ENCODE measurements at places on chromosomes 6 and 20.

DNA sequence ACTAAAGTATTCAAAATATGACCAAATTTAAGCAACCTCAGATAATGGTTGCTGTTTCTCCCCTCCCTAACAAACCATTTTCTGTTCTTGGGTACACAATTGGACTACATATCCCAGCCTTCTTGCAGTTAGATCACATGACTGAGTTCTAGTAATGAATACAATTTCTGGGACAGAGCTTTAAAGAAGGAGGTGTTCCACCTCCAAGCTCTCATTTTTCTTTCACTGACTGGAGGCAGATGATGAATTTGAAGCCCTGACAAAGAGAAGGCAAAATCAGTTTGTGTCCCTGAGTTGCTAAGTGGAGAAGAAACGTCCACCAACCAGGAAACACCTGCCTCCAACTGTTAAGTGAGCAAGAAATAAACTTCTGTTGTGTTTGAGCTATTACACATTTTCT, 117.2 kb downstream of the LCA5 start:
- peak; percentile 19 for DNase-seq

DNA sequence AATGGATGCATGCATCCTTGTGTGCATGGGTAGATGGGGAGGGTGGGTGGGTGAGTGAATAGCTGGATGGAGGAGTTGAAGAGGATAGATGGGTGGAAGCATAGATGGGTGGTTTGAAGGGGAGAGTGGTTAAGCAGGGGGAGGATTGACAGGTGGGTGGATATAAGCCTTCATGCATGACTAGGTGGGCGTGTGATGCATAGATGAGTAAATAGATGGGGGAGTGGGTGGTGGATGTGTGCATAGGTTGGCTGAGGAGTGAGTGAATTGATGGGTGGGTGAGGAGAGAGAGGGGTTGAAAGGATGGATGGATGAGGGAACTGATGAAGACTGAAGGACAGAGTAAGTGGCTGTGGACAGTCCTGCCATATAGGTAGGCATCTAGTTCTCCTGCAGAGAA, 4.5 kb downstream of the COL11A2 start:
- no peak for DNase-seq

DNA sequence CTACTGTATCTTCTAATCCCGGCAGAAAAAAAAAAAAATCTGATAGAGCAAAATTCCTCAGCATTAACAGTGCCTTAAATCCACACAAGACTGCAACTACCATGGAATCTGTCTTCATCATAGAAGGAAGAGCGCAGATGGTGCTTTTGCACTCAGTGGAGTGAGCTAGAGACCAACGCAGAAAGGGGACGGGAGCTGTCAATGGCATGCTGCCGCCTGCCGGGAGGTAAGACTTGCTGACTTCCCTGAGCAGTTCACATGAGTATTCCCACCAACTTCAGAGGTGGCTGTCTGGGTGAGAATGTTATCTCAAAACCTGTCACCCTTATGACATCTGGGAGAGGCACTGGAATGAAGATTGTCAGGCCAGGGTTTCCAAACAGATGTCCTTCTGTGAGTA, 35.6 kb downstream of the DZANK1 start:
- no peak for DNase-seq

DNA sequence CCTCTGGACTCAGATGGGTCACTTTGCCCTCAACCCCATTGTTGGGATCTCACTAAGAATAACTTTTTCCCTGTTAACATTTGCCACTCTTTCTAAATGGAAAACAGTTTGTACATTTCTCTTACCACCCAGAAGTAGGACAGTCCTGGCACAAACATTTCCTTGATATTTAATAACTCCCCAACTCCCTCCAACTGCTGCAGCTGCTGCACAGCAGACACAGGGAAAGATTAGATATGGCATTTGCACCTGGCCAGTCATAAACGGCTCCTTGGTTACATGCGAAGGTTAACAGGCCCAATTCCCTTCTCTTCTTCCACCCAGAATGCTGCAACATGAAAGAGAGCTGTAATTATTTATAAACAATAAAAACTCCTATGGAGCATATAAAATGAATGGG, 55.9 kb upstream of the SOX4 start:
- DNase-seq: no peak

DNA sequence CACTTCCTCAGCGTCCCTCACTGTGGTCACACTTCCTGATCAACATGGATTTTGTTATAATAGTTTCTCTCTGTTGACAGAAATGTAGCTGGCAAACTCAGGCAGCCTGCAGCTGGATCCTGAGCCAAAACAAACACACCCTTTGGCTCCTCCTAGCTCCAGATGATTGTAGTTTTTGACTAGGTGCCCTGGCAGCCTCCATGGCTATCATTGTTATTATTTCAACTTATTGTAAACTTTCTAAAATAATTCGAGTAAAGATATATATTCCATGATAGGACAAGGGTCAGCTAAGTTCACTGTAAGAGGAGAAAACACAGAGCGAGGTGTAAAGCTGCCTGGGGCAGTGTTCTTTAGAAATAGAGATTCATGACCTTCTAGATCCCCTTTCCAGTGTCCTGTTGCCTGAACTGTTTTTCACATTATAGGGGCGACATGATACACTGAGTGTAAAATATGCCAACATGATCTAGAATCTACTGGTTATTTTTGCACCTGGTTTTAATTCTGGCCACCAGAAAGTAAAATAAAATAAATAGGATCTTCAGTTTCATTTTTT, 98.2 kb upstream of the HDGFL1 start:
- no peak for DNase-seq

GRCh38 chr6:151869787-151870186, 62.3 kb downstream of the ESR1 start:
- no peak for DNase-seq

DNA sequence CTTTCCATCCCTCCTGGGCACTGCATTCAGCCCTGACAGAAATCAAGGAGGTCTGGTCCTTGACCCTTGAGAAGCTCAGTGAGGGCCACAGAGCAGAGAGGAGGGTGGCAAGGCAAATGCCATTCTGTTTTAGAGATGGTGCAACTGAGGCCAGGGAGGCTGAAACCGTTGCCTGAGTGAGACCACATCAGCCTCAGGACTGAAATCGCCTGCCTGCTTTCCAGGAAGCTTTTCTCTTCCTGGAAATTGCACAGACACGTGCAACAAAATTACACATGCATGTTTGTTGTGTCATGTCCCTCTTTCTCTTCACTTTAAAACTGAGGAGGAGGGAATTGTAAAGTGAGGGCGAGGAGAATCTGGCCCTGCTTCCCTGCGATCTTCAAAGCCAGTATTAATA, 113.7 kb upstream of the PDE10A start:
- DNase-seq: no peak

GRCh38 chr6:107822176-107823046, 1.7 kb downstream of the SCML4 start:
- DNase-seq: no peak

- no peak for DNase-seq
Observed at GRCh38 chr20:38970302-38970701, 8.2 kb downstream of the DHX35 start.

- no peak for DNase-seq
Observed at GRCh38 chr6:157528931-157529653, 148.1 kb downstream of the ZDHHC14 start.

DNA sequence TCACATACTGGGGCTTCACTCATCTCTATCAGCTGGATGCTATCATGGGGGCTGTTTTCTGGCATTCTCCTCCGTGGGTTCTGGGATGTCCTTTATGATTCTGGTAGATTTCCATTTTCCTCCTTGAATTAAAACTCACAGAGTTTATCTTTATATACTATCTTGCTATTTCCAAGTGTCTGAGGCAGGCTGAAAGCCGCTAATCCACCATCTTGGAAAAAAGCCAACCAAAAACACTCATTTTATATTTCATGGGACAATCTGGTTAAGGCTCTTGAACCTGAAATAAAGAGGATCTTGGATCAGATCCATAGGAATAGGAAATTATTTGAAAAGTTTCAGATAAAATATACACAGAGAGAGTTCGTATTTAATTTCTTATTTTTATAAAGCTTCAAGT, 86.0 kb downstream of the AFG1L start:
- DNase-seq: no peak

- no peak for DNase-seq
Observed at GRCh38 chr20:4130404-4131189, 115.2 kb upstream of the RNF24 start.

GRCh38 chr6:25519856-25520255, 132.2 kb upstream of the SCGN start:
- no peak for DNase-seq

DNA sequence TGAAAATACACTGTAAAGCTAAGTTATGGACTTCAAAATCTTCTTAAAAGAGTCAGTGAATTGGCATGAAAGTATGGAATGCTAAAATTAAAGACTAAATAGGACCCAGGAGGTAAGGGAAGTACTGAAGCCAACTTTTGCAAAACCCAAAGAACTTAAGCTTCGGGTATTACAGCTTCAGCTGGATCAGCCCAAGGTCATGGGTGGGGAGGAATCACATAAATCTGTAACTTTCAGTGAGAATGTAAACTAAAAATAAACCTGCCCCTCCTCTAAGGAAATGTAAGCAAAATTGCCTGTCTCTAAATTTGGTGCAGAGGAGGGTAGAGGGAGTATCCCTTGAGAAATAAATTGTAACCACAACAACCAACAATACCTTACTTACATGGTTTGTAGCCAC, 4.4 kb upstream of the MUC21 start:
- no peak for DNase-seq

GRCh38 chr6:32195652-32195901, 3.1 kb upstream of the GPSM3 start:
- peak; percentile 93 for DNase-seq

GRCh38 chr20:4297127-4297826, 281.9 kb upstream of the RNF24 start:
- no peak for DNase-seq

- DNase-seq: no peak
Observed at GRCh38 chr20:728256-728944, 39.9 kb downstream of the SLC52A3 start.

DNA sequence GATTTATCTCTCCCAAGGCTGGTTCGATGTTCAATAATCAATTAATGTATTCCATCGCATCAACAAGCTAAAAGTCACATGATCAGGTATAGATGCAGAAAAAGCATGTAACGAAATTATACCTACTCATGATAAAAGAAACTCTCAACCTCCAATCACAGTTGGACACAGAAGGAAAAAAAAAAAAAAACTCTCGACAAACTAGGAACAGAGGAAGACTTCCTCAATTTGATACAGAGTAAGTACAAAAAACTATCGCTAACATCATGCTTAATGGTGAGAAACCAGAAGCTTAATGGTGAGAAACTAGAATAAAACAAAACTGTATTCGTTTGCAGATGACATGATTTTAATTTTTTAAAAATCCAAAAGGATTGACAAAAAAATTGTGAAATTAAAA, 62.0 kb upstream of the SMIM29 start:
- DNase-seq: no peak

- DNase-seq: no peak
Observed at GRCh38 chr6:107103082-107103481, 12.2 kb downstream of the BEND3 start.

- no peak for DNase-seq
Observed at GRCh38 chr20:38198238-38198861, 33.3 kb upstream of the TGM2 start.

- no peak for DNase-seq
Observed at GRCh38 chr6:31479151-31479932, 18.6 kb upstream of the MICB start.

GRCh38 chr6:111942561-111942960, 69.3 kb upstream of the FYN start:
- DNase-seq: no peak

- no peak for DNase-seq
Observed at GRCh38 chr6:137698636-137699030, 168.4 kb upstream of the TNFAIP3 start.

- no peak for DNase-seq
Observed at GRCh38 chr20:49297605-49298530, 20.0 kb upstream of the ZNFX1 start.

- no peak for DNase-seq
Observed at GRCh38 chr6:1792989-1793388, 183.3 kb downstream of the FOXC1 start.

GRCh38 chr20:61640131-61640870, 388.2 kb downstream of the CDH4 start:
- no peak for DNase-seq

DNA sequence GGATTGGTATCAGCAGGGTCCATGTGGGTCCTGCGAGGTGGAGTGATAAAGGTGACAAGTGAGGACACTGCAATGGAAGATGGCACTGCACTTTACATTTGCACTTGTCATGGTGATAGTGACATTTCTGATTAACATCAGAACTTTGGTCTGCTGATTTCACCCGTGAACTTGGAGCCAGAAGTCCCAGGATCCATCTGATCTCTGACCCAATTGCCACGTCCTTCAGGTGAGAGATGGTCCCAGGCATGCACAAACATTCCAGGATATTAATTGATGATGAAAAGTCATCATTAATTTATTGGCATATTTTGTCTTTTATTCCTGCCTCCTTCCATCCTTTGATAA, 9.8 kb upstream of the GHRH start:
- DNase-seq: no peak

GRCh38 chr6:47440719-47441118, 36.9 kb upstream of the CD2AP start:
- DNase-seq: no peak

- no peak for DNase-seq
Observed at GRCh38 chr6:7323074-7323473, 10.1 kb upstream of the SSR1 start.

DNA sequence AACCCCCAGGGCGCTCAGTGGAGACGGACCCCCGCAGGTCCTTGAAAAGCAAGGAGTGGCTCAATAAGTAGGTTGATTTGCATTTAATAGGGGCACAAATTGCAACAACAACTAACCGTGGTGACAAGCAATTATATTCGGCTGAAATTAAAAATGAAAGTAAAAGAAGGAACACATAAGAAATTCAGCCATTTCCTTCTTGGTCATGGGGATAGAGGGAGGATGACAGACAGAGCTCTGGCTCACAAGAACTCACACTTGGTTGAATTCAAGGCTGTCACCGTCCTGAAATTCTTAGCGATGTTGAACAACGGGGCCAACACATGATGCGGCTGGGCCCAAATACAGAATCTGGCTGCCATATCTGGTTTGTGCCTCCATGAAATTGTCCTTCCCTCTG, 129.0 kb downstream of the EDN3 start:
- DNase-seq: no peak

Data from NCI-H1436 treated with DMSO at 0.1 percent for 48 hours (cell line).